ENCODE measurements at places on chromosomes 11 and 22. TPM values are rescaled to one million over a fixed set of nuclear protein-coding genes. Genes with fewer than 3 reads are reported as not detected.

DNA sequence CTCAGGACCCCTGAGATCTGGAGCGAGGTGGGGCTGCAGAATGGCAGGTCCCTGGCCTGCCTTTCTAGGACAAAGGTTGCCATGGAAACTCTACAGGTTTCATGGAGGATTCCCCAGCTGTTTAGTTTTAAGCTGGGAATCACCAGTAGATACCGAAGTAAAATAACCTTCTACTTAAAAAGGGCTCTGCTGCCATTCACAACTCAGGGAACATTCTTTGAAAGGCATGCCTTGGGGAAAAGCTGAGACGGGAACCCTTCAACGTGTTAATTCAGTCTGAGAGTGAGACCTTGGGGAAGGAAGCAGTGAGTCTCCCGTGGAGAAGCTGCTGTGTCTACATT lies 493.3 kb downstream of the BRD1 start:
- peak; percentile 82 for DNase-seq

DNA sequence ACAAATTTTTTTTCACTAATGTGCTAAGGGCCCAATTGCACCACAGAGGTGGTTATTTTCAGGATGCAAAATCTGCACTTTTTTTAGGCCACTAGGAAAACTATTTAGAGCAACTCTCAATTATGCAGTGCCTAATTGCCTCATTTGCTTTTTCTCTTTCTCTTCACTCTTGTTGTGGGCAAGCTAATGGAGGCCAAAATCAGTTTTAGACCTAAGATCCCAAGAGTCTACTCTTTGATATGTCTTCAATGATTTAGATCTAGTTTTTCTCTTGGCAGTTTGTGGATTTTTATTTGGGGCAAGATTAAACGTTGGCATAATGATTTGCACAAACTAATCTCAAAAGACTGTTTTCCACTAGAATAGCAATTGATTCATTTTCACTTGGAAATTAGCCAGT lies 1996.9 kb downstream of the LRRC4C start:
- DNase-seq: no peak

LRP4 gene
- 9.2 TPM for total RNA-seq

GRCh38 chr22:24247564-24248344 lies 2.9 kb upstream of the GGT5 start:
- peak; percentile 89 for DNase-seq

- DNase-seq: no peak
Observed at GRCh38 chr11:107653076-107653475, 58.8 kb downstream of the SLN start.

- no peak for DNase-seq
Observed at GRCh38 chr22:45537734-45538181, 35.1 kb downstream of the FBLN1 start.

DNA sequence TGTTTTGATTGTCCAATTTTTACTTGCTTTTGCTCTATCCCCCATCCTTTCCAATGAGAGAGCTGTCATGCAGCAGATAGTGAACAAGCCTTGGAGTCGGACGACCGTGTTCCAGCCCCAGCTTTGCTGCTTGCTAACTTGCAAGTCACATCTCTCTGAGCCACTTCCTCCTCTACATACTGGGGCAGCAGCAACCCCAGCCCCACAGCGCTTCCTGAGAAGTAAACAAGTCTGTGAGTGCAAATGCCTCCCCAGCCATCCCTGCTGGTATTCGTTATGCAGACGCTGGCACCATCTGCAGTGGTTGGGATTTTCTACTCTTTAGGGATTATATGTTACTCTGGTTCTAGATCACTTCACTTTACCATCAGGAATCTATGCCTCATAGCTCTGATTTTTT lies 35.0 kb downstream of the TPBGL start:
- DNase-seq: no peak

GAB4 gene
- total RNA-seq: not detected

- DNase-seq: peak; percentile 67
Observed at GRCh38 chr22:27099946-27100722, 442.7 kb downstream of the MIAT start.

GRCh38 chr11:119324189-119324588 lies 7.3 kb upstream of the MCAM start:
- DNase-seq: no peak

GRCh38 chr11:66607126-66607834 lies 9.2 kb upstream of the RBM14 start:
- no peak for DNase-seq

DNA sequence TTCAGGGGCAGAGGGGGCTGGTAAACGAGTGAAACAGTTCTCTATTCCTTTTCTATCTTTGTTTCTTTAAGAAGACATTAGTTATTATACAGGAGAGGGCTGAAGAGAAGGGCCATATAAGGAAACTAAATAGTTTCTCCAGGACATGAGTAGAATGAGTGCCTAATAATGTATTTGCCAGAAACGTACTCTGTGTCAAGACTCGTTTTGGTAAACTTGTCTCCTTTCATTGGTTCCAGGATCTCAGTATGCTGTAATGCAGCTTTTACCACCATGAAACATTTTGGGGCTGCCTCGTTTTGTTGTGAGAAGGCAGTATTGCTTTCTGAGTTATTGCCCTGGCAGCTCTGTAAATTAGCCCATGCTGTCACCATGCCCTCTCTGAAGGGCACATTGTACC lies 51.7 kb downstream of the POLD3 start:
- no peak for DNase-seq

GRCh38 chr11:75801362-75802020 lies 13.5 kb upstream of the UVRAG start:
- DNase-seq: no peak

GPHA2 gene
- not detected for total RNA-seq

- peak; percentile 59 for DNase-seq
Observed at GRCh38 chr11:74397501-74398243, 561 bp downstream of the PGM2L1 start.

DNA sequence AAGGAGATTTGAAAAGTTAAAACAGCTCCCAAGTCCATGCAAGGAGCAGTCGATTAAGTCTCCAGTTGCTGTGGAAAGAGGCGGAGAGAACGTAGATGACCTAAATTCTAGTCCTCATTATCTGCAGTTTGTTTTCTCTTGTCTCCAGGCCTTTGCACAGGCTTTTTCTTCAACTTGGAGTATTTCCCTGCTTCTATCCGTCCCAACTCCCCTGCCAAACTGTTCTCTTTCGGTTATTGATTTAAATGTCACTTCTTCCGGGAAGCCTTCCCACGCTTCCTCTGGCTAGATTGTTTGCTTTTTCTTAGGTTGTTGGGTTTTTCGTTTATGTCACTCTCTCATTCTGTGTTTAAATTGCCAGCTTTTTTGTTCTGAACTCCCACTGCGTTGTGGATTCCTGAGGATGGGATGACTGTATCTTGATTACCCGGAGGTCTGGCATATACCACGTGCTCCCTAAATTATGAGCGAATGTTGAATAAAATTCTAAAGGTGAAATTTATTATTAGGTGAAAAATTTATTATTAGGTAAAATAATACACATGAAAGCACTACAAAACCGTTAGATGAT lies 463 bp downstream of the TMEM126B start:
- peak; percentile 3 for DNase-seq

- no peak for DNase-seq
Observed at GRCh38 chr11:61688365-61689163, 8.4 kb downstream of the DAGLA start.

MRGPRX4 gene
- total RNA-seq: not detected

- DNase-seq: no peak
Observed at GRCh38 chr22:47627556-47628253, 865.3 kb downstream of the TBC1D22A start.

GGTLC3 gene
- total RNA-seq: not detected

- no peak for DNase-seq
Observed at GRCh38 chr22:40199223-40199622, 21.5 kb downstream of the TNRC6B start.

GRCh38 chr22:31160328-31160978 lies 471 bp downstream of the RNF185 start:
- no peak for DNase-seq

ATXN10 gene
- 168 TPM for total RNA-seq

- DNase-seq: peak; percentile 28
Observed at GRCh38 chr11:13487661-13488030, 8.2 kb downstream of the PTH start.

- DNase-seq: no peak
Observed at GRCh38 chr11:27201454-27202302, 161.1 kb downstream of the BBOX1 start.

GRCh38 chr22:45006964-45007390 lies 2.8 kb downstream of the PHF21B start:
- DNase-seq: peak; percentile 84

PGA3 gene
- 0.28 TPM for total RNA-seq

SF3A1 gene
- 48.4 TPM for total RNA-seq

MAP6 gene
- 9.9 TPM for total RNA-seq

DNA sequence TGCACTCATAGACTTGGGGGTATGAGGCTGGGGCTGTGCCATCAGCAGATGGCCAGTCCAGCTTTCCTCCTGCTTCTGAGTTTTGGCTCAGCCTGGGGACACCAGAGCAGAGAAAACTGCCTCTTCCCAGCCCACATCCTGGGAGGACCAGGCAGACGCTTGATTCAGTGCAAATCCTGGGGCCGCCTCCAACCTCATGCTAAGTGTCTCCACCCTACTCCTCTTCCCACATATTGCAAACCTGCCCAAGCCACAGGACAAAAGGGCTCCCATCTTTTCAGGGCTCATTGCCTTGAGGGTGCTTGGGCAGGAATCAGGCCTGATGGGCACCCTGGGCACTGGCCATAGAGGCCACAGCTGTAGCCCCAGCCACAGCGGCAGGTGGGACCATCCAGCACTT lies 79.7 kb upstream of the SHANK2 start:
- no peak for DNase-seq

GSTT2B gene
- total RNA-seq: 0.19 TPM

- no peak for DNase-seq
Observed at GRCh38 chr11:72001834-72002591, 3.3 kb downstream of the IL18BP start.

OR10D3 gene
- total RNA-seq: not detected

- no peak for DNase-seq
Observed at GRCh38 chr11:44542372-44542771, 23.1 kb upstream of the CD82 start.

DNA sequence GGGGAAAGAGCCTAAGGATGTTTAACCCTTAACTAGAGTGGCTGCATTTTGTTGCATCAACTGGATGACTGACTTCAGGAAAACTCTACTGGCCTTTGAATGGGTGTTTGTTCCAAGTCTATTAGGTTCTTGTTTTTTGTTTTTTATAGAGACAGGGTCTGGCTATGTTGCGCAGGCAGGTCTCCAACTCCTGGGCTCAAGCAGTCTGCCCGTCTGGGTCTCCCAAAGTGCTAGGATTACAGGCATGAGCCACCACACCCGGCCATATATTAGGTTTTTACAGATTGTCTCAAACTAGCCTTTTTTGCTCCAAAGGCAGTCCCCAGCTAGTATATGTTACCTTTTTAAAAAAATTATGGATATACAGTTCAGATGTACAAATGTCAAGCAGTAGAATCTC lies 1.1 kb downstream of the SMARCB1 start:
- DNase-seq: peak; percentile 1

- DNase-seq: no peak
Observed at GRCh38 chr11:129190087-129190486, 2.0 kb downstream of the ARHGAP32 start.

GRCh38 chr11:67283481-67283963 lies 5.6 kb upstream of the ANKRD13D start:
- DNase-seq: no peak

DNA sequence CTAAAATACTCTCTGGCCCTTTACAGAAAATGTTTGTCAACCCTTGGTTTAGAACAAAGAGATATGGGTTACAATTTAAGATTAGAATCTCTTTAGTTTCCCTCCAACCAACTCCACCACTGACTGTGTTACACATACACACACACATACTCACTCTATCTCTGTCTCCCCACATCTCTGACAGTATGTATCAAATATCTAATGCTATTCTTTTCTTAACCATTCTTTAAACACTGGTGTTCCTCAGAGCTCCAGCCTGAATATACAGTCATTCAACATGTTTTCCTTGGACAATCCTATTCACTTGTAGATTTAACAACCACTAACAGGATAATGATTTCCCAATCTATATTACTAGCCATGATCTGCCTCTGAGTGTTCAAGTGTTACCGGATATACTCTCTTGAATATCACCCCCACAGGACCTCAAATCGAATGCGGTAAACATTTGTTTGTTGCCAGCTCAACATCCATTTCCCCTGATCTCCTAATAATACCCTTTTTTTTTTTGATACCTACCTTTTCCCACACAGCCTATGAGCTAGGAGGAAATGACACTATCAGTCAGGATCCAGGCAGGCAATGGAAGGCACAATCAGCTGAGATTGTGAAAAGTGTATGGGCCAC lies 6.1 kb downstream of the MPZL3 start:
- no peak for DNase-seq

KRTAP5-8 gene
- total RNA-seq: not detected

DDX10 gene
- total RNA-seq: 31.0 TPM

DNA sequence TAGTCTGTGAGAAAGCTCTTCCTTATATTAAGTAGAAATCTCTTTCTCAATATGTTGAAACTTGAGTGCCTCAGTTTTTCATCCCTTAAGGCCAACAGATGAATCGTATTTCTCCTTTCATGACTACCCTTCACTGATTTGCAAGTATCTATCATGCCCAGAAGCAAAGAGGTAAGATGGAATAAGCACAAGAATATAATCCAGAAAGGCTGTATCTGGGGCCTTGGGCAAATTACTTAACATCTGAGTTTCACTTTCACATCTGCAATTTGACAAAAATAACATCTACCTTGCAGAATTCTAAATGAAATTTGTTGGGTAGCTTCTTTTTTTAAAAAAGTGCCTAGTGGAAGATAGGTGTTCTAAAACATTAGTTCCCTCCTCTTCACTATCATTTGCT lies 552.4 kb upstream of the ANO5 start:
- no peak for DNase-seq

DNA sequence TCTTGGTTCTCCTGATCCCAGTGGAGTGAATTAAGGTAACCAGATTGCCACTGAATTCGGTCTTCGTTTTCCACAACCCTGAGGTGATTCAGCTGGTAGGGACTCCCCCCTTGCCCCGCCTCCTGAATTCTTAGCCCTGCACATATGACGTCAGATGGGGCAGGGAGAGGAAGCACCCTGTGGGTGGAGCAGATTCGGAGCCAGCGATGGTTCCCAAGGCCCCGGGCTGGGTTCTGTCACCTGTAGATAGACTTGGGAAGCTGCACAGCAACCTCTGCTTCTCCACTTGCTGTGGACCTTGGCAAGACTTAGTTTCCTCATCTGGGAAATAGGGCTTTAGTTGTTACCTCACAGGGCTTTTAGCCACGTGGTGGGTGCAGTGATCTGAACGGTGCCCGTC lies 67.8 kb downstream of the CTTN start:
- no peak for DNase-seq

GRCh38 chr11:44930588-44931302 lies 19.9 kb downstream of the TP53I11 start:
- DNase-seq: no peak

OR52A1 gene
- not detected for total RNA-seq

DNA sequence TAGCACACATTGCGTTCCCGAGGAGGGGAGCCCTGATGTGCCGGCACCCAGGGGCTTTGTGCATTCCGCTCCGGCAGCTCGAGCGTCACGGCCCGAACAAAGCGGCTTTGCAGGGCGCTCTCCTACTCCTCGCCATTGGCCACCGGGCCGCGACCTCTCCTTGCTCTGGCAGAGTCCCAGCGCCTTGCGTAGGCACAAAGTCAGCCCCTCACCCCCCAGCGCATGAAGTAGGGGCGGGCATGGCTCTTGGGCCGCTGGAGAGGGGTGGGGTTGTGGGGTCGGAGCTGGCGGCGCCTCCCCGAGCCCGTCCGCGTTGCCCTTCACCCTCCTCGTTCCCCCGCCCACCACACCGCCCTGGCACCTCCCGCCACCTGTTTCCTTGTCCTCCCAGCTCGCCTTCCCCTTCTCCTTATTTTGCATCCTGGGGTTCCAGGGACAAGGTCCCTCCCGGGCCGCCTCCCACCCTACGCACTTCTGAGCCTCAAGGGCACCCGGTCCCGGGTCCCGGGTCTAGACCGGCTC lies 753 bp upstream of the PPARA start:
- DNase-seq: peak; percentile 78

TMEM109 gene
- total RNA-seq: 22.4 TPM

Data from neural progenitor cell (in vitro differentiated cells).